ENCODE measurements at places on chromosomes 6 and 20. TPM values are rescaled to one million over a fixed set of nuclear protein-coding genes. Genes with fewer than 3 reads are reported as not detected.

BPIFB1 gene
- not detected for total RNA-seq

REM1 gene
- 0.38 TPM for total RNA-seq

PRKN gene
- total RNA-seq, result 1.6 TPM

DNAH8 gene
- under 0.01 TPM for total RNA-seq

ADGRF5 gene
- 80.0 TPM for total RNA-seq

All from vein endothelial cell (primary cell).